ENCODE measurements at places on chromosomes 13 and 19.

GRCh38 chr19:39252458-39252857 is 3.8 kb upstream of the IFNL4 start:
- DNase-seq, result peak; percentile 90

- DNase-seq, result peak; percentile 70
Observed at GRCh38 chr13:89695343-89696257, 1651.9 kb upstream of the MIR17HG start.

DNA sequence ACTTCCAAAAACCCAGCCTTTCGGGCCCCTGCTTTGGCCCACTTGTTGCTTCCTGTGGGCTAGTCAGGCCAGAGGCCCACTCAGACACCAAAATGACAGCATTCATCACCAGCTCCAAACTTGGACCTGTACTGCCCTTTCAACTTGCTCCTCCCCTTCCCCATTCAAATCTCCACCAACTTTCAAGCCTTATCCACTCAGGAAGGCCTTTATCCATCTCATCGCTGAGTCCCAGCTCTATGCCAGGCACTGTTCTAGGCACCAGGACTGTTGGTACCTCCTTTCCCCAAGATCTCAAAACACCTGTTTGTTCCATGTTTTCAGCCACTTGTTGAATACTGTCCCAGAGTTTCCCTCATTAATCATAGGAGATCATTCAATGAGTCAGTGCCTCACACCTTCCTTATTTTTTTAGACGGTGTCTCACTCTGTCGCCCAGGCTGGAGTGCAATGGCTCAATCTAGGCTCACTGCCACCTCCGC is 1011.4 kb downstream of the UQCRFS1 start:
- DNase-seq, result no peak

GRCh38 chr13:79406597-79406908 is 498 bp upstream of the RBM26 start:
- DNase-seq, result no peak

DNA sequence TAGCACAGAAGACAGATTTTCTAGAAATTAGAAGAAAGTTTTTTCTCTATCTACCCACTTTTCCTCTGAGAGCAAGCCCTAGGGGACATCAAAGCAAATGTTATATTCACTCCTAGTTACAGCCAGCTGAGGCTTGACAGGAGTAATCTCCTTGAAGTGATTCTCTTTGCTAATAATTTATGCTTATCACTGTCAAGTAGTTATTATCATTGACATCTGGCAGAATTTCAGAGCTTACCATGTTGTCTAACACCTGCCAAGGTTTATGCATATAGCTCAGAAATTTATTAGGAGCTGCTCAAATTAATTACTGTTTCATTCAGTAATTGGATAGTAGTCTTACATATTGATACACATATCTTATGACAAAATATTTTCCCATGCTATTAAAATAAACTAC is 465.9 kb upstream of the ATXN8OS start:
- DNase-seq, result no peak

DNA sequence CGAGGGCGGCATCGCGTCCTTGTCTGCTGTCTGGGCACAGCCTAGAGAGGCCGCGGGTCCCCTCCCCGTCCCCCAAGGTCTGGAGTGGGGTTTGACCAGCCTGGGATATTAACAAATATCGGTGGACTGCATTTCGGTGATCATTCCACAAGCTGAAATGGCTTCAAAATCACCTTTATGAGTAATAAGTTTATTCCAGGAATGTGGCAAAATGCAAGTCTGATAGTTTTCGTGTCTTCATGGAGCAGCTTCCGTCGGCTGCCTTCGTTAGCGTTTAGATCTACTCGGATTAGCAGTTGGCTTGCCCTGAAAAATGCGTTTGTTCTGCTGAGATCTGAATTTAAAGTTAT is 1.1 kb upstream of the GJA3 start:
- DNase-seq, result no peak

DNA sequence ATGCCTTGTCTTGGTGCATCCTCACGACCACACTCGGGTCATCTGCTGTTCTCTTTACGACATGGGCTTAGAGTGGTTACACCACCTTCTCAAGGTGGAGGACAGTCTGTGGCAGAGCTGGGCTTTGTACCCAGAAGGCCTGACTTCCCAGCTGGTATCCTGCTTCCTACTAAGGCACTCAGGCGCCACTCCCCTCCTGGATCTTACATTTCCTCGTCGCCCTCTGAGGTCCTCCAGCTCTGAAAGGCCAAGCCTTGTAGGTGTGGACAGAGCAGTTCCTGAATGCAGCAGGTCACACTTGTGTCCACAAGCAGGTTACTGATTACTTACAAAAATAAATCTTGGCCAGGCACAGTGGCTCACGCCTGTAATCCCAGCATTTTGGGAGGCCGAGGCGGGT is 11.9 kb downstream of the SYCE2 start:
- DNase-seq, result no peak

GRCh38 chr19:56670961-56671612 is 470 bp downstream of the ZNF835 start:
- no peak for DNase-seq
